ENCODE measurements at places on chromosomes 2 and 18. TPM values are rescaled to one million over a fixed set of nuclear protein-coding genes. Genes with fewer than 3 reads are reported as not detected.

DNA sequence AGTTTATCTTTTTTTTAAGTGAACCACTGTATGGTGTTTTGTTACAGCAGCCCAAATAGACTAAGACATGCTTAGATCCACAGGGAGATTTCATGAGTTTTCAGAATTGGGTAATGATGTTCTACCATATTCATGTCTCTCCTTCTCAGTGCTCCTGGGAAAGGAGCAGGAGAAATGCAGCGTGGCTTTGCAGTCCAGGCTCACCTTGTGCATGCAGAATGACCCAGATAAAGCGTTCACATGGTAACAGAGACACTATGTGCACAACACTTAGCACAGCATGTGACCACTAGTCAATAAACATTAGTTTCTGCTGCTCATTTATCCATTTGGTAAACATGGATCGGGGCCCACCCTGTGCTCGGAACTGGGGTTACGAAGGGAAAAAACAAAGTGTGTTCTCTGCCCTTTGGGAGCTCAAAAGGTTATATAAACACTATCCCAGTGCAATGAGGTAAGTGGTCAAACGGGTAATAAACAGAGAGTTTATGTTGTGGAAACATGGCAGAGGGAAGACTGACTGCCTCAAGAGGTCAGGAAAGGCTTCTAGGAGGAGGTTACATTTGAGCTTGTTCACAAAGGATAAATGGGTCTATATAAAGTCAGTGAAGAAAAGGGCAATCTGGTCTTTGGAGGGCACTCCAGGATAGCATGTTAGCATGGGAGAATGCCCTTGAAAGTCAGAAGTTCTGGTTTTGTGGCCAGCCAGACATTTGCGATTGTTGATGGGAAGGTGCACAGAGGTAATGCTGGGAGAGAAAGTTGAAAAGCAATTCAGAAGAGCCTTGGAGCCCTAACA, 299.2 kb downstream of the TDRD15 start:
- no peaks in the 10 kb centered on the region for H3K4me1 ChIP-seq
- H3K27ac ChIP-seq: no peak overlapping the region
- H3K4me3 ChIP-seq: no peak overlapping the region
- H3K36me3 ChIP-seq: no peaks in the 10 kb centered on the region
- no peaks in the 10 kb centered on the region for H3K27me3 ChIP-seq

RTP5 gene
- total RNA-seq: not detected

- H3K27me3 ChIP-seq: no peaks in the 10 kb centered on the region
- DNase-seq: no peak
- no peaks in the 10 kb centered on the region for H3K4me1 ChIP-seq
- H3K4me3 ChIP-seq: no peak overlapping the region
- H3K27ac ChIP-seq: no peak overlapping the region
- no peaks in the 10 kb centered on the region for H3K36me3 ChIP-seq
These were observed 25.7 kb downstream of the PSMA8 start for GRCh38 chr18:26159353-26159752.

DNA sequence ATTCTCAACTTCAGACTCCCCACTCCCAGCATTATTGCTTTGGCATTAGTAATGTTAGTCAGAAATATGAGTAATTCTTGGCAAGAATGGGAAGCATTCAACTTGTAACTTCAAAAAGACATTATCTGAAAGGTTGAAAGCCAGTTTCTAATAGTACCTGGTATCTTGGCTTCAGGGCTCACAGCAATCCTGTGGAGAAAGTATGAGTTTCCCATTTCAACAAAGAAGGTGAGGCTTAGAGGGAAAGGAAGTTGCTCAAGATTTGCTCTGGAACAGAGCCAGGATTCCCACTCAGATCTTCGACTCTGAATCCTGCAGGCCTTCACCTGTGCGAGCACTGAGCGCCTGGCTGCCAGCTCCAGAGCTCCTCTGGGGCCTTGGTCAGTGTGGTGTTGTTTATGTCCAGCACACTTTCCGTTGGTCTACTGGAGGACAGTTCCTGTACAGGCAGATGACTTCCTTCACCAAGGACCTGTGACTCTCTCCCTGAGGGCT, 136.1 kb downstream of the MCFD2 start:
- peaks cover 21% of the 10 kb centered on the region for H3K4me1 ChIP-seq
- no peaks in the 10 kb centered on the region for H3K27me3 ChIP-seq
- no peak overlapping the region for H3K4me3 ChIP-seq
- no peak for DNase-seq
- no peaks in the 10 kb centered on the region for H3K36me3 ChIP-seq
- H3K27ac ChIP-seq: no peak overlapping the region

FEV gene
- not detected for total RNA-seq

DNA sequence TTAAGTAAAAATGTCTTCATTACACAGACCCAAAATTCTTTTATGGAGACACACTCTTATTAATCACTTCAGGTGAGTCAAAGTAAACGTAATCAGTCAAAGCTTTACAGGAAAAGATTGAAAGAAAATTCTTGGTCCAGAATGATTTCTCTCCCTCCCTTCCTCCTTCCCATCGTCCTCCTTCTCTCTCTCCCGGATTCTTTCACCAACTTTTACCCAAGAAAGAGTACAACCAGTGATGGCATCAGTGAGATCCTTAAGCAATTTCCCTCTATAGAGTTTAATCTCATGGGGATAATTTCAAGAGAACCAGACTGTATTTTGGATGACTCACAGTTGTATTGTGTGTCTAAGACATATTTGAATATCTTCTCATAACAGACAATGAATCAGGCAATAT, 258.1 kb downstream of the ALK start:
- H3K27me3 ChIP-seq: no peaks in the 10 kb centered on the region
- H3K4me3 ChIP-seq: no peak overlapping the region
- H3K36me3 ChIP-seq: no peaks in the 10 kb centered on the region
- no peak overlapping the region for H3K27ac ChIP-seq
- no peak for DNase-seq
- peaks cover 6% of the 10 kb centered on the region for H3K4me1 ChIP-seq

DNA sequence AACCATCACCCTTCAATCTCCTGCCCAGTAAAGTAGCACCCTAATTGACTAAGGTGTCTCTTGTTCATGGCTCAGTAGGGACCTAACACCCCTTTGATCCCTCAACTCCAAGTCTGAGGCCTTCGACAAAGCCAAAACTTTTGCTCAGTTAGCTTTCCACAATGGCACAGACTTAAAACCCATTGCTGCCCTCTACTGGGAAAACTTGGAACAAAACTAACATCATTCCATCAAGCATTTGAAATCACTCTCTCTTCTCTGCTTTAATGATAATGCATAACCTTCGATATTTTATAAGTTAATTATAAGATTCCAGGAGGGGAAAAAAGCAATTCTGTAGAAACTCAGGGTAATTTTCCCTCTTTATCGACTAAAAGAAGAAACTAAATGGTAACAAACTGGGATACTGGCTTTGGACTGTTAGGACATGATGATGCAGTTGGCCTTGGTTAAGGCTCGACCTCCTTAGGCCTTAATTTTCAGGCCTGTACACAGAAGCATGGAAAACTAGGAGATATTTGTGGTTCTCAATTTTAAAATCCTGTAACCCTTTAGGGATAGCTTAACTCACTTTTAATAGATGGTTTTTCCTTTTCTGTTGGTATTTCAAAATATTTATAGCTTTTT, 127.8 kb downstream of the STK39 start:
- H3K36me3 ChIP-seq: no peaks in the 10 kb centered on the region
- H3K27me3 ChIP-seq: no peaks in the 10 kb centered on the region
- DNase-seq: peak; percentile 74
- no peak overlapping the region for H3K4me3 ChIP-seq
- peaks cover 16% of the 10 kb centered on the region for H3K4me1 ChIP-seq

All from neural progenitor cell (in vitro differentiated cells).